Calu3 (cell line): ENCODE measurements at places on chromosomes 5 and 9.

GRCh38 chr5:2797160-2797559, 45.7 kb upstream of the IRX2 start:
- DNase-seq: no peak

DNA sequence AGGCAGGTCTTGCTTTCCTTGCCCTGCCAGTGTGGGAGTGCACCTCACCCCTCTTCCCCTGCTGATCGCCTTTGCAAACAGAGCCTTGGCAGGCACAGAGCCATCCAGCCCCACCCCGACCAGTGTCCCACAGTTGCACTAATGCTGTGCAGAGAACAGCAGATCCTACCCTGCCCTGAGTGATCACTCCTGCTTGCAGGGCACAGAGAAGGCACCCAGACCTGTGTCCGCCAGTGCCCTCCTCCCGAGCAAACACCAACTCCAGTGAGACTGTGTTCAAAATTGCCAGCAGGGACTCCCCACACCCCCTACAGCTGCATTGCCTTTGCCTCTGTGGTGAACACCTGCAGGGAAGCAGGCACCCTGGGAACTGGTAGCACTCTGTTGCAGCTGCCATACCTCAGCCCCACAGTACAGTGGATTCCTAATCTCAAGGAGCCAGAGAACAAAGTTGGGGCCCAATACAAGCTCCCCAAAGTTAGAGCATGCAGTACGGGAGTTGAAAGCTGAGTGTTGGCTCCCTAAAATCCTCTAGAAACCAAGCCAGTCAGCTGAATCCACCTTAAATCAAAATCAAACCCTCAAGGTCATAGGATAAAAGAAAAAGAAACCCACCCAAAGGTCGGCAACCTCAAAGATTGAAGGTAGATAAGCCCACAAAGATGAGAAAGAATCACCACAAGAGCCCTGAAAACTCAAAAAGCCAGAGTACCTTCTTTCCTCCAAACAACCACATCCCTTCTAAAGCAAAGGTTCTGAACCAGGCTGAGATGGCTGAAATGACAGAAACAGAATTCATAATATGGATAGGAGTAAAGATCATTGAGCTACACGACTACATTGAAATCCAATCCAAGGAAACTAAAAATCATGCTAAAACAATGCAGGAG, 92.9 kb upstream of the PIK3R1 start:
- DNase-seq: no peak

- DNase-seq: no peak
These were observed 22.5 kb downstream of the TMEM268 start for GRCh38 chr9:114633438-114634089.

DNA sequence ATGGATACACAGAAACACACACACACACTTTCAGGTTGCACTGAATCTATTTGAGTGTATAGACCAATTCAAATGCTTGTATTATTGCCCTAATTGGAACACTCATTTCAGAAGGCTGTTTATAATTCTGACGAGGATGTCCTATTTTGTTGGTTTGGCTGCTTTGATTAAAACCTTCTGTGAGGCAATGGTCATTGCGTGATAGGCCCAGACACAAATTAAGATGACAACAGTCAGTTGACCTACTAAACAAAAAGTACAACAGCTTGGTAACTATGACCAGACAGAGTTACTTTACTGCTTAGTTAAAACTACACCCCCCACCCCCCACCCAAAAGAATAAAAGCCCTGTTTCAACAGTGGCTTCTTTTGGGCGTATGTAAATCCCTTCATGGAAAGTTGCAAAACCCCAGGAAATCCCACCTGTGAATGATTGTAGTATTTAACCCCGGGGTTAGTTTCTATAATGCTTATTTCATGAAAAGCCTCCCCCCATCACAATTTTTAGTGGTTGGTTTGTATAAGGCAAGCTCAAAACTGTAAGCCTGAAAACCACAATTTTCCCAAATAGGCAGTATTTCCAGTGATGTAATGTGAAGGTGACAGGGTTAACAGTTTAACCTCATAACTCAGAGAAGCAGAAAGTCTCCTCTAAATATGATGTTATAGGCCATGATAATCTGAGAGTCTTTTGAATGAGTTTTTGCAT, 340.8 kb downstream of the FGF10 start:
- no peak for DNase-seq

- DNase-seq: peak; percentile 98
These were observed at the start of gene RNF130 for GRCh38 chr5:180071531-180072255. RNF130 (minus strand) TSS chr5:180071759; CDS start chr5:180071702, 57 bp downstream.

- DNase-seq: no peak
These were observed 11.2 kb upstream of the HMHB1 start for GRCh38 chr5:143800715-143801114.

GRCh38 chr9:134629061-134629585, 12.5 kb upstream of the COL5A1 start:
- DNase-seq: no peak

DNA sequence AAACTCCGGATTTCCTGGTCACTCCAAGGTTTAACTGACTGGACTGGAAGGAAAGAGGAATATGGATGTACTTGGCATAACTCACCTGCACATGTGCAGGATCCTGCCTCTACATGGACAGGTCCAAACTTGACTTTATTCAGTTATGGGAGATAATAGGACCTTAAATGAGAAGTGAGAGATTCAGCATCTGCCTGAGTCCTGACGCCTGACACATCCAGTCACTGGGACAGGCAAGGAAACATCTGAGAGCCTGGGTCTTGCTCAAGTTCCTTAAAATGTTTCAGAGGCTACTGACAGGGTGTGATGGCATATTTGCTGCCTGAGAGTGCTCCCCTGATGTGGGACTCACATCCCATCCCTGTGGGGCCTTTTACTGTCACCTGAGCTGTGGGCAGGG, 34.9 kb downstream of the ZNF354A start:
- no peak for DNase-seq

DNA sequence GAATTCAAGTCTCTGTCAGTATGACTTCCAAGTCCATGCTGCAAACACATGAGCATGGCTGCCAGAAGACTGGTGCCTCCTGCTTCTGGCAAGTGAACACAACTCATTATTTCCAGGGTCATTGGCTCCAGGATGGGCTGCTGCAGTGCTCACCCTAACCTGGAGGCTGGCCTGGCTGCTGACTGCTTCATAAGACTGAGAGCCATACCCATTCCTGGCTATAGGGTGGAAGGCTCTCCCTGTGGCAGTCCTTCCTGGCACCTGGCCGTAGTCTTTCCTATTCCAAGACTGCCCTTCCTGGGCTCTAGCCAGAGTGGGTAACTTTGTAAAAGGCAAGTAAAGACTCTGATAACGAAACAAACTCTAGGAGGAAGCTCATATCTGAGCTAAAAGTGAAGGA, 51.2 kb downstream of the CXXC5 start:
- DNase-seq: no peak
